ENCODE measurements at places on chromosomes 7 and 10.
A peak's percentile ranks its signal among the peaks of the same experiment; 100 is the strongest.

- DNase-seq = peak; percentile 48
These were observed 745.1 kb upstream of the LRRTM3 start for GRCh38 chr10:66180581-66181318.

- no peak for DNase-seq
These were observed 85.5 kb downstream of the SLC25A13 start for GRCh38 chr7:96236198-96237039.

DNA sequence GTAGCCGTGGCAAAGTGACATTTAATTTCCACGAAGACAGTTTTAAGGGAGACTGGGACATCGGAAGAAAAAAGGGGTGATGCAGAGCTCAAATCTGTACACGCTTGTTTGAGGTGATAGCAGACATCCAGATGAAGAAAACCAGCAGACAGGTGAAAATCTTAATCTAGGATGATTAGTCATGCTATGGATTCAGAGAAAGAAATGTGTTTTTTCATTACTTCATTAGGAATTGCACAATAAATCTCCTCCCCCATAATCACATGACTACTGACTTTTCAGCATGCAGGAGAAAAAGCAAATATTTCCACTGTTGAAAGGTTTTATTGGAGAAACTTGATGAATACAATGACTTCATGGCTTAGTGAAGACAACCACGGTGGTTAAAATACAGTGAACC lies 2.5 kb downstream of the NUDT5 start:
- DNase-seq = no peak

DNA sequence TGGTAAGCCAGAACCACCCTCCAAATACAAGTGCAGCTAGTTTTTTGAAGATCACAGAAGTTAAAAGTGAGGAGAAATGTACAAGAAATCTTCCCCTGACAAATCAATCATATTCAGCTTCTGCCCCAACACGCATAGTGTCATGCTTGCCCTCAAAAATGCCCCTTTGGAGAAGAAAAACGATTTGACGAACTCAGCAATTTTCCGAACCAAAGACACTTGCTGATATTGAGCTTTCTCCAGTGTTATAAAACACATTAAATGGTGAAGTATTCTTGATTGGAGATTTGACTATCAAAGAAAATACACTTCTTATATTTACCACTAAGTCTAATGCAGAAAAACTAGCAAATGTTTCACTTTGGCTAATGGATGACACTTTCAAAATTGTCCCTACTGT lies 195.5 kb downstream of the ETV1 start:
- DNase-seq = no peak

GRCh38 chr10:52030051-52030790 lies 283.9 kb upstream of the DKK1 start:
- no peak for DNase-seq

GRCh38 chr7:30934732-30935568 lies 23.3 kb downstream of the AQP1 start:
- DNase-seq = no peak

GRCh38 chr10:386771-387592 lies 251.7 kb downstream of the ZMYND11 start:
- no peak for DNase-seq

- no peak for DNase-seq
These were observed 141.5 kb upstream of the CAV2 start for GRCh38 chr7:116357781-116358670.

DNA sequence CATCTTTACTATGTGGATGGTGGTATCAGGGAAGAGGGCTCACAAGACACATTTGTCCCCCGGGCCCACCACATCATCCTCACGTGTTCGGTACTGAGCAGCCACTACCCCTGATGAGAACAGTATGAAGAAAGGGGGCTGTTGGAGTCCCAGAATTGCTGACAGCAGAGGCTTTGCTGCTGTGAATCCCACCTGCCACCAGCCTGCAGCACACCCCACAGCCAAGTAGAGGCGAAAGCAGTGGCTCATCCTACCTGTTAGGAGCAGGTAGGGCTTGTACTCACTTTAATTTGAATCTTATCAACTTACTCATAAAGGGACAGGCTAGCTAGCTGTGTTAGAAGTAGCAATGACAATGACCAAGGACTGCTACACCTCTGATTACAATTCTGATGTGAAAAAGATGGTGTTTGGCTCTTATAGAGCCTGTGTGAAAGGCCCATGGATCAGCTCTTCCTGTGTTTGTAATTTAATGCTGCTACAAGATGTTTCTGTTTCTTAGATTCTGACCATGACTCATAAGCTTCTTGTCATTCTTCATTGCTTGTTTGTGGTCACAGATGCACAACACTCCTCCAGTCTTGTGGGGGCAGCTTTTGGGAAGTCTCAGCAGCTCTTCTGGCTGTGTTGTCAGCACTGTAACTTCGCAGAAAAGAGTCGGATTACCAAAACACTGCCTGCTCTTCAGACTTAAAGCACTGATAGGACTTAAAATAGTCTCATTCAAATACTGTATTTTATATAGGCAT lies 9.1 kb upstream of the CSGALNACT2 start:
- peak; percentile 40 for DNase-seq

DNA sequence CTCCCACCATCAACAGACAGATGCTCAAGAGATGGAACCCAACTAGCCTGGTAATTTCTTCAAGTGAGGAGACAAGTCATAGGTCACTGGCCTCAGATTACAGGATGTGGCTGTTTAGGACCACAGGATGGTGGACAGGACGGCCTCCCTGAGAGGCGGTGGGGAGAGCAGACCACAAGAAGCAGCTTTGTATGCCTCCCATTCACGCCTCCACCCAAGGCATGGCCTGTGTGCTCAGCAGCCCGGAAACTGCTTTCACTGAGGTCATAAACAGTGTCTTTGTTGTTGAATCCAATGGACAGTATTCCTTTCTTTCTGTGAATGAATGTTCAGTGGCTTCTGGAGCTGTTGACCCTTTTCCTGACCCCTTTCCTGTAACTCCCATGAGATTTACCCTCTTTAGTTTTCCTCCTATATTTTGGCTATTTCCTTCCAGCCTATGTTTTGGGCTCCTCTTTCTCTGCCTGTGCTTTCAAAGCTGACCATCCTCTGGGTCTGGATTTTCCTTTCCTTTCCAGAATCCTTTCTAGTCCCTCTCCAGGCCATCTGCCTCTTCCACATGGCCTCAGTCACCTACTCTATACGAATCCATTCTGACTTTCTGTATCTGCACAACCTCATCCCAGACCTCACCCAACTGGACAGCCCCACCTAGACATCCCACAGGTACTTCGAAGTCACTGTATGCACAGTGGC lies 32.4 kb upstream of the INPP5F start:
- DNase-seq = peak; percentile 15

GRCh38 chr7:54664235-54665228 lies 94.5 kb downstream of the SEC61G start:
- DNase-seq = no peak

DNA sequence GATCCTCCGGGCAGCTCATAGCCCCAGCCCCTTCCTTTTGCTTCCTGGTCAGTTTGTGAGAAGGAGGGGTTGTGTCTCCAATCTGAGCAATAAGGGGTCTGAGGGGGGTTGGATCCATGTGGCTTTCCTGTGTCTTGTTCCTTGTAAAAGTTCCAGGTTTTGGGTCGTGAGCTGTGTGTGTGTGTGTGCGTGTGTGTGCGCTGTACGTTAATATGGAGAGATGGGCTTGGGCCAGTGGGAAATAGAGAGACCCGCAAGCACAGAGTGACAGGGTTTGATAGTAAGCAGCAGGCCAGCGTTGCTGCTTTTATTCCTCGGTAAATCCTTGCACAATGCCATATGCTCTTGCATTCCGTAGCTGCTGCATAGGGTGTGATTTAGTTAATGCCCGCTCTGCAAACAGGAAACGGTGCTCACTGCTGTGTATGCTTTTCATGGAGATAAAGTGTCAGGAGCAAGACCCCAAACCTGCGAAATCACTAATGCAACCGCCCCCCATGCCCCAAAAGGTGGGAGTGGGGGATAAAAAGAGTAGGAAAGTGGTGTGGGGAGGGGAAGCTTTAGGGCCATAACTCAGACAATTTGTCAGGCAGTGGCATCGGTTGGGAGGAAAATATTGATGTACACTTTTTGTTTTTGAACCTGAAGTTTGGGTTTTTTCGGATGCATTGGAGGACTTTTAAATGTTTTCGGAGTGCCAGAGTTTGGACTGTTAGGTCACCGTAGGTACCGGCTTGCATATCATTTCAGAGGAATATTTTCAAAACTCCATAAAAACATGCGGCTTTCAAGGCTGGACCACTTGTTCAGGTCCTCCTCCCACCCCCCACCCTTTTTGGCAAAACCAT lies 108.7 kb downstream of the TCF7L2 start:
- no peak for DNase-seq

DNA sequence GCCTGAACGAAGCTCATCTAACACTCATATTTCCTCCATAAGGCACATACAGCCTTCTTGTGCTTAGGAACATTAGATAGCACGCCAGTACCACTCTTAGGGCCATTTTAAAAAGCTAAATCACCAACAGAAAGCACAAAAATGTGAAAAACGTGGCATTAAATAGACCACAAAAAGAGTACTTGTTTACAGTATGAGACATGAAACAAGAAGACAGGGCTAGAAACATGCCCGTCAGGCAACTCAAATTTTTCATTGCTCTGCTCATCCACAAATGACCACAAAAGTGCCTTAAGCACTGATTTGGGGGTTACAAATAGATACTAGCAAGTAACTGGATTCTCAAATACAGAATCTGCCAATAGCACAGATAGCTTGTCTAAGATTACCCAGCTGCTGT lies 67.8 kb downstream of the ELMO1 start:
- no peak for DNase-seq

- no peak for DNase-seq
These were observed 11.2 kb downstream of the VWA2 start for GRCh38 chr10:114250236-114250635.

- DNase-seq = peak; percentile 19
These were observed 54.6 kb upstream of the MKI67 start for GRCh38 chr10:128180843-128181242.

Measured in CD4-positive, alpha-beta T cell treated with Interleukin-1 beta for 1 hour (primary cell).